ENCODE measurements at places on chromosomes 2 and 18.

DNA sequence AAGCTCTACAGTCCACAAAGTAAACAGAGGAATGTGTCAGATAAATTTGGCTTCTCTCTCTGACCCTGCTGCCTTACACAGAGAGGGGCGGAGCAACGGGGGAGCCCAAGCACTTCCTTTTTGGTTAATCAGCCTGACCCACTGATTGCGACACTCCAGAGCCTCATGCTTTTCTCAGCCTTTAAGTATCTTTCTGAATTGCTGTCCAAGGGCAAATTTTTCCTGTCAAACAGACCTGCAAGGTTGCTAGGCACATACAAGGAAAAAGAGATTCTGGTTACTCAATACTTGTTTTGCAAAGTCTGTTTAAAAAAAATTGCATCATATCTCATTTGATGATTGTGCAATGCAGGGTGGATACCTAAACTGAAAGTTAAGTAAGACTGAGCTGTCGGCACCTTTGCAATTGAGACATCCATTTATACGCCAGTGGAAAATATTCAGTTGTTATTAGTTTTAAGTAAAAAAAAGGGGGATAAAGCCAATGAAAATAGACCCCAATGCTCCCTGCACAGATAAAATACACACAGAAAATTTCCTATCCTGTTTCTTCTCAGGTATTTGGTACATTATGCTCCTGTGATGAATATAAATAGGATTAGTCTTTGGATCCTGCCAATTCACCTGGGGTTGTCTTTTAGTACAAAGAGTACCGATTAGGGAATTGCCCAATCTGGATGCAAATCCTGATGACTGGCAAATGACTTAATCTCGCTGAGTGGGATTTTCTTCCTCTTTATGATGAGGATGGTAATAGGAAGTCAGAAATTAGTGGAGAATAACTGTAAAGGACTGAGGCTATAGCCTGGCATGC lies 260.2 kb upstream of the TRIB2 start:
- DNase-seq, result peak; percentile 54

- no peak for DNase-seq
Observed at GRCh38 chr2:173226899-173227698, 127.6 kb upstream of the CDCA7 start.

GRCh38 chr2:50922506-50922905 lies 109.4 kb downstream of the NRXN1 start:
- DNase-seq, result no peak

GRCh38 chr18:75247611-75248421 lies 37.2 kb downstream of the TSHZ1 start:
- DNase-seq, result no peak

- no peak for DNase-seq
Observed at GRCh38 chr2:84879584-84880394, 1.1 kb downstream of the TRABD2A start.

- no peak for DNase-seq
Observed at GRCh38 chr2:30984148-30984547, 154.1 kb downstream of the GALNT14 start.

DNA sequence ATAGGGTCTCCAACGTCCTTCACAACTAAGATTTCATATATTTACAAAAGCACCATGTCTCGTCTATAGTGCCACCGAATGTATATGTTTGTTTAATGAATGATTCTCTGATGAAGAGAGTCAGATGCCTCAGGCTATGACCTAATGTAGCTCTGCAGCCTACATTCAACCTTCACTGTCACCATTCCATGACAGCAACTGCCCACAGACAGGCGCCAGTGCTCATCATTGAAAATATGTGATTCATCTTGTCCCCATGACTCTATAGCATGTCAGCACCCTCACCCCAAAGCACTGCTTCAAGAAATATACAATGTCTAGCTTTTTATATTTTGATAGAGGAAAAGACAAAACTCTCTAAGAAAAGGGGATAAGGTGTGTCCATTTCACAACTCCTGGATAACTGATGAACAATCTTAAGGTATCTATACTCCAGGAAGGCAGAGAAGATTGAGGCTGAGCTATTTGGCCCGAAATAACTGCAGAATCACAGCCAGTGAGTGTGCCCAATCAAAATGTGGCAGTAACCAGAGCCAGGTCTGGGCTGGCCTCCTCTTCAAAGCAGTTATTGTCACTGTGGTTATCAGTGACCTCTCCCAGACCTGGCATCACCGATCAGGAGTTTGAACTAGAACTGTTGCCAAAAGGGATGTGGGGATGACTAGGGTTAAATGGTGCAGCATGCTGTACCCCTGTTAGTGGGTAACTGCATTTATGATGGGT lies 246.6 kb downstream of the SETBP1 start:
- no peak for DNase-seq

DNA sequence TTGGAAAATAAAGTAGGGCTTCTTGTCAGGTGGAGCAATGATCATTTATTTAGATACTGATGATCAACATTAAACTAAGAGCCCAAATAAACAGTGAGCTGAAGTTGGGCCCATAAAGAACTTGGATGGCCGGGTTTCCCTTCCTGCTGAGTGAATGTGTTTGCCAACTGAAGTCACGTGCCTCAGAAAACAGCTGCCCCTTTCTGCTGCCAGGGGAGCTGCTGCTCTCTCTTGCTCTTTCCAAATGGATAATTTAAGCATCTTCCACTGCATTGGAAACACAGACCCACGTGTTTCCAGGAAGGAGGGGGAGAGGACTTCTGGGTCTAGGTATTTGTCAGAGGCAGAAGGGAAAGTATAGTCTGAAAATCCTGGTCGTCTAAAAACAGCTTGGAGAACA lies 22.9 kb upstream of the NCKAP5 start:
- DNase-seq, result peak; percentile 74

DNA sequence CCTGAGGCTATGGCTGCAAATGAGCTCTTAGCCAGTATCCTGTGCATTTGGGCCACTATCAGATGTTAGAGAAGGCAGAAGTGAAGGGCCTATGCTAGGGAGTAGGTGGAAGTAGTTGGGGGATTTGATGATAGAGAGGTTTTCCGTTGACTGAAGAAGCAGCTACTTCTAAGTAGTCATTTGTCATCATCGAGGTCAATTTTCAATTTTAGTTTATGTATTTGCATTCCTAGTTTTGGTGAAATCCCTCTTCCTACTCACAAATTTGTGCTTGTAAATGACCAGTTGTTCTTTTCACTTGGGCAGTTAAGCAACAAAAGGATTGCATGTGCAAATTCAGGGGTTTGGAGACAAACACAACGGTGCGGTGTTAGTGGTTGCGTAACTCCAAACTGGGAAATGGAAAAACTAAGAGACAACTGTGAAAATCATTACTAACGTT lies 48.5 kb upstream of the PELI1 start:
- DNase-seq, result no peak

DNA sequence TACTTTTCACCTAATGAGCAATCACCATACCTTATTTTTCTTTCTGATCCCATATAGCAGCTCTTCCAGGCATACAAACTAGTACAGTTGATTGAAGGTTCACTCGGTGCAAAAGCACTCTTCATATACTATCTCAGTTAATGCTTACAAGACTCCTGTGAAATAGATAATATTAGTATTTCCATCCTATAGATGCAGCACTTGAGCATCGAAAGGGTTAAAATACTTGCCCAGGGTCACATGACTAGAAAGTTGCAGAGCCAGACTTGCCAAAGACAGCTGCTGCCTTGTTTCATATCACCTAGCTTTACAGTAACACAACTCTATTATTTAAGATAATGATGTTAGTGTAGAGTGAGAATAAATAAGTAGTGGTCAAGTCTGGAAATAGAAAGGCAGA lies 466.0 kb upstream of the TNP1 start:
- no peak for DNase-seq

GRCh38 chr18:31419457-31419932 lies 28.0 kb upstream of the DSG3 start:
- DNase-seq, result no peak

GRCh38 chr2:49359721-49360406 lies 205.5 kb upstream of the FSHR start:
- DNase-seq, result no peak

- no peak for DNase-seq
Observed at GRCh38 chr2:33146102-33146501, 199.3 kb downstream of the LTBP1 start.

- no peak for DNase-seq
Observed at GRCh38 chr2:118584062-118584749, 263.2 kb downstream of the EN1 start.

- DNase-seq, result no peak
Observed at GRCh38 chr2:18273205-18273604, 287.2 kb downstream of the RDH14 start.

DNA sequence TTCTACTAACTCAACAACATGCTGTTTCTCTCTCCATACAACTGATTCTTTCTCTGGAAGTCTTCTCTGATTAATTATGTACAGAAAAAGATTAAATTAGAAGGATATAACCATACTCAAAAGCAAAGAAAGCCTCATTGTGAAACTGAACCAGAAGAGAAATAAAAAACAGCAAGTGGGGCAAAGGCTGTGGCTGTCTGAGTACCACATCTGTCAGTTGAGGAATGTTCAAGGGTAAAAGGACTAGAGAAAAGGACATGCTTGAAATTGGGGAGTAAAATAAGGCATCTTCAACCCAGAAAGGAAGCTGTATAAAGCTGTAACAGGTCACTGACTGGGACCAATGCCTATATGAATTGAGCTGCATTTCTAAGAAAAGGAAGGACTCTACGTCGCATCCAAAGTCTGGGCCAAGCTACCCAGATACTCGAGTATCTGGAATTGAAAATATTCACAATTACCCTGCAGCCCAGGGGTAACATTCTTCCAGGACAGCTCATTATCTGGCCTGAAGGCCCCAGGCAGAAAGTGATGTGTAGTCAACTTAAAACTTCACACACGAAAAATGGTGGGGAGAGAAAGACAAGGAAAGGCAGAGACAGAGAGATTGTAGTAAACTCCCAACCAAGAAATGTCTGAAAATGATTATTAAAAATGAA lies 356.0 kb upstream of the GALNT5 start:
- DNase-seq, result no peak

DNA sequence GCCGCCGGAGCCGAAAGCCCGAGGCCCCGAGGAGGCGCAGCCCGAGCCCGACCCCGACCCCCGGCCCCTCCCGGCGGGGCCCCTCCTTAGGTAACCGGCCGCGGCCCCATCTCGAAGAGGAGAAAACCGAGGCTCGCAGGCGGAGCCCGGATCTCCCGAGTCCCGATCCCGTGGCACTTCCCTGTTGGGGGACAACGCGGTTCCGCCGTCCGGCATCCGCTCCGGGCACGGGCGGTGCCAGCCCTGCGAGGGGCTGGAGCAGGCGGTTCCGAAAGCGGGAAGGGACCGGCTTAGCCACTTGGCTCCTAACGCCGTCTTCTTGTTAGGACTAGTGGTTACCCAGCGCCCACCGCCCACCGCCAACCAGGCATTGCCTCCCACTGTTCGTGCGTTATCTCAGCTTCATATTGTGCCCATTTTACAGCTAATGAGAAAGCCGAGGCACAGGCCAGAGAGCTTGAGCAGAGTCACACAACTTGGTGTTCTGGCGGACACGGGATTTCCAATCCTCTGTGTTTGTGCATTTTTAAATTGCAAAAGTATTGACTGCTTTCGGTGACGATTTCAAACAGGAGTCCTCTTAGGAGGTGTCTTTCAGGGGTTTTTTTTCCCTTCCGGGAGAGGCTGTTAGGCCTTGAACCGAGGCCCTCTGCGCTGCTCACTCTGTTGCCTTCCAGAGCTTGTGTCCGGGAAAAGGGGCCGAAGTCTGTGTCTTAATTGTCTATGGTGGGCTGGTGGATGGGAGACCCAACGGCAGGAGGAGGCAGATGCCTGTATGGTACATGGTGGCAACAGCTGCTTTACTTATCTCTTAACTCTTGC lies 562 bp downstream of the CENPA start:
- DNase-seq, result no peak

DNA sequence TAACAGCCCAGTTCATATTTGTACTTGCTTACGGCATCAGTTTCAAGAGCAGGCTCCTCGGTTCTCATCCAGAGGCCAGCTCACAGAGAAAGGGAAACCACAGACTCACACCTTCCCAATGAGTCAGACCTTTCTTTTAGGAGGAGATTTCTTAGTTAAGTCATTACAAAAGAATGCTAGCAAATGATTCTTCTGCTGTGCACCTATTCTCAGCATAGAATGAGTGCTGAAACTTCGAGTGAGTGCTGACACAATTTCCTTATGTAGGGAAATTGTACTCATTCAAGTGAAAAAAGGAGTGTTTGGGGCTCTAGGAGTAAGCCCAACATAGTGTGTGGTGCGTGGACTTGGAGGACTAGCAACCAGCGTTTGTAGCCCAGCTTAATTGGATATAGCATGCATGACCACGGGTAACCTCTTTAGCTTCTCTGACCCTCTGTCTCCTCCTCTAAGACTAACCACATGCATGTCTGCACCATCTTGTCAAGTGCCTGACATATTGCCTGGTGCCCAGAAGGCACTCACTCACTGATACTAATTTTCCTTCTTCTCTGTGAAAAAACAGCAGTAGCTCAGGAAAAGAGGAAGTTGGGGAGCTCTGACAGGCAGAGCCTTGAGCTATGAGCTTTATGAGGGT lies 87.0 kb downstream of the ALPK2 start:
- DNase-seq, result no peak

DNA sequence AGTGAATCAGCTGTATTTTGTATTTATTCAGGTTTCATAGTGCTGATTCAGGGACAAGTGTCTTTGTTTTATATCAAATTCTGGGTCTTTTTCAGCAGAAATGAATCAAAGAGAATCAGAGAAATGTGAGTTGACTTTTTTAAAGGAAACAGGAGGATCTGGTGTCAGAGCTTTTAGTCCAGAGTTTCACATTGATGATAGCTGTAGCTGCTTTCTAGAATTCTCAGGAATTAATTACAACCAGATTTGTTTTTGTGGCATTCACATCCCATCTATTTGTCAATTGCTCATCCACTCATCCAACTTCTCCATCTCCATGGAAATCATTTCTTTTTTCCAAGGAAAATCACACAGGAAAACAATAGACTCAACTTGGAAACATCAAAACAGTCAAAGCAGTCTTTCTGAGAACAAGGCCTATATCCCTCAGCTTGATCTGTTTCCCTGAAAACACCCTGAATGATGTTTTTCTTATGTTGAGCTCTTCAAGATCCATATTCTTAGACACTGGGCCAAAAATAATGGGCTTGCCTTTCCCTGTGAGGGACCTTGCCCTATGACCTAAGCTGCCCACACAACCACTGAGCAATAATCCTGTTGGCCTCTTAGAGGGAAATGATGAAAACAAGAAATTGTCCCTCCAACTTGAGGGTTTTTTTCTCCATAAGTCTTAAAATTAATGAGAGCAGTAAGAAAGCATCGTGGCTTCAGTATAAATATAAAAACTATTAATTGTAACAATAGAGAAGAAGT lies 249.5 kb upstream of the FN1 start:
- DNase-seq, result no peak

GRCh38 chr18:38851526-38851925 lies 1285.9 kb upstream of the CELF4 start:
- no peak for DNase-seq
